Activated CD8-positive, alpha-beta memory T cell treated with anti-CD3 and anti-CD28 coated beads for 1 hour (primary cell): ENCODE measurements at places on chromosomes 1 and 21.

GRCh38 chr1:210684466-210685294, 356.0 kb downstream of the HHAT start:
- DNase-seq, result no peak

DNA sequence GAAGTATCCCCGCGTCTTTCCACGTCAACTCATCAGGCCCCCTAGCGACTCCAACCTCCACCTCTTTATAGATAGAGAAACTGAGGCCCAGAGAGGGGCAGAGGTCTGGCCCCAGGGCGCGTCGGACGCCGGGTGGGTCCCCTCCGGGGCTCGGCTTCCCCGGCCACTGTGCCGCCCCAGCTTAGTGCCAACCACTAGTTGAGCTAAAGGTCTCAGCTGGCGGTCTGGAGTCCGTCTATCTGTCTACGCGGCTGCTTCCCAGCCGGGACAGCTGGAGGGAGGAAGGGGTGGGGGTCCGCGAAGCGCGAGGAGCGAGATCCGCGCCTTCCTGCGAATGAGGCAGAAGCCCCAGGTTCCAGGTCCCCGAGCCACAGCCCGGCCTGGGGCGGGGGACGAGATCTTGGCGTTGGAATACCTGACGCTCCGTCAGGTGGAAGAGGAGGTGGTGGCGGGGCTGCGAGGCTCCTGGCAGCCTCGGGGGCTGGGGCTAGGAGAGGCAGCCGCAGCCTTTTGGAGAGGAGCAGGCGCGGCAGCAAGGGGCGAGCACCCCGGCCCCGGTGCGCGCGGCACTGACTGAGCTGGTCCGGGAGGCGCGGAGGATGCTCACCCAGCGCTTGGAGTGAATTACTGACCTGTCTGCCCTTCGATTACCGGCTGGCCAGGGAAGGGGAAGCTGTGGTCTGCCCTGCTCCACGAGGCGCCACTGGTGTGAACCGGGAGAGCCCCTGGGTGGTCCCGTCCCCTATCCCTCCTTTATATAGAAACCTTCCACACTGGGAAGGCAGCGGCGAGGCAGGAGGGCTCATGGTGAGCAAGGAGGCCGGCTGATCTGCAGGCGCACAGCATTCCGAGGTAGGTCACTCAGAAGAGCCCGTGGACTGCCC, 937 bp downstream of the PODN start:
- DNase-seq, result no peak

GRCh38 chr21:16587681-16588375, 858.0 kb downstream of the USP25 start:
- DNase-seq, result no peak

DNA sequence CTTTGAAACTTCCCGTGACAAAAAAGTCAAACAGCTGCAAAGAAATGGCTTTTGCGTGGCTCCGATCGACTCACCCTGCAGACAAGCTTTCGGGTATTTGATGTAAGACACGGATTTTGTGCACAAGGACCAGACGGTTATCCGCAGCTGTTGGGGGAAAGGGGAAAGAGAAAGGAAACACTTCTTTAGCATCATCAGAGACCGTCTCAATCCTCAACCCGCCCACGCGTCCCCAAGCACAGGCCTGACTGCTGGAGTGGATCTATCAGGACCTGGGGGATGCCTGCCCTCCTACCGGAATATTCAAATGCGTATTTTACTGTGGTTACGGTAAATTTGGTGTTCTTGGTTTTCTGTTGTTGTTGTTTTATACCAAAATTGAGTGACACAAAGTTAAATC, 11.2 kb downstream of the WRAP73 start:
- DNase-seq, result no peak

GRCh38 chr1:37858931-37859506, 373 bp downstream of the MTF1 start:
- DNase-seq, result no peak

DNA sequence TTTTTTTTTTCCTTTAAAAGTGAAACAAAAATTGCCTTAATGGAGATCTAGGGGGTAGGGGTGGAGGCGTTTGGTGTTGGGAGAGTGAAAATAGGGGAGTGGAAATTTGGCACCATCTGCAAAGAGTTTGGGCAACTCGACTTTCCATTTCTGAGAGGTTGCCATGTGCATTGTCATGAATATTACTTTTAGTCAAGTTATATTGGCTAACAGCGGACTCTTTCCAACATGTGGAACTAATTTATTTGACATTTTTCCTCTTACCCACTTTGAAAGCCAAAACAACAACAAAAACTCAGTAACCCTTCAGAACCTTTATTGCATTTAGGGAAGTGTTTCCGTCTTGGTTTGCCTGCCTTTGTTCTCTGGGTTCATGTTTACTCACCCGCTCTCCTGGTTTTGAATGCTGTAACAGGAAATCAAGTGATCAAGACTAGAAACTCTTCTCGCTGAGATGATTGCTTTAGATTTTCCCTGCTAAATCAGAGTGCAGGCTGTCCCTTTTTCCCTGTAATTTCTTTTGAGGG, 70.4 kb downstream of the CACHD1 start:
- no peak for DNase-seq

- no peak for DNase-seq
Measured at GRCh38 chr1:193799948-193800690, 613.7 kb upstream of the B3GALT2 start.

- peak; percentile 73 for DNase-seq
Measured at GRCh38 chr1:116504308-116505156, 66.3 kb downstream of the CD58 start.

- no peak for DNase-seq
Measured at GRCh38 chr1:56056438-56057287, 522.7 kb downstream of the PLPP3 start.

DNA sequence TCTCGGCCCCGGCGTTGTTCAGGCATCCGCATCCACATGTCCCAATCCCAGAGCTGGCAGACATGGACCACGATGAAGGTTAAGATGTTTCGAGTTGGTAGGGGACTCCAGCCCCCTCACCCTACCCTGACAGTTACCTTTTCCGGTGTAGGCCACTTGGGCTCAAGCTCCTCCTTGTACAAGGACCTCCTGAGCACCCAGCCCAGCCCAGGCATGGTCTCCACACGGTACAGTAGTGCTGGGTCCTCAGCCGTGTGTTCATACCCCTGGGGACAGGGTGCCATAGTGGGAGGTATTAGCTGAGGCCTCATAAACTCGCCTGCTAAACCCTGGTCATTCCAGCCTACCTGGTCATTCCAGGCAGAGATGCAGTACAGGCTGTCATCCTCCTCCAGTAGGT, 6.1 kb downstream of the POMGNT1 start:
- DNase-seq, result no peak

- DNase-seq, result no peak
Measured at GRCh38 chr1:244100704-244101453, 49.8 kb downstream of the ZBTB18 start.
